ENCODE measurements at places on chromosomes 4 and X.

GRCh38 chr4:116512552-116512951, 572.8 kb downstream of the TRAM1L1 start:
- DNase-seq = no peak

DNA sequence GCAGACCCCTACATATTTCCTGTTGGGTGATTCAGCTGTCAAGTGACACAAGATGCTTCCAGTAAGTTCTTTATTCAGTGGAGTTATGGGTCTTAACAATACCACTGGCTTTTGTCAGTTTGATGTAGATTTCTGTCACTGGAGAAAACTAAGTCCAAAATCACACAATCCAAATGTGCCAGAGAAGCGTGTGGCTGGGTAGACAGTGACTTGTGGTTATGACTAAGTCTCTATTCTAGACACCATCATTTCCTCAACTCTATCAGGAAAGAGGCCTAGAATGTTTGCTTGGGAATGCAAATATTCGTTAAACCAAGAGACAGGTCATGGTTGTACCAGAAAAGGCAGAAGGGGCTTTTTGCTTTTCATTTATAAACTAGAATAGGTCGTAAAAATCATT, 54.4 kb upstream of the HS3ST1 start:
- DNase-seq = no peak

GRCh38 chrX:24204331-24204730, 54.8 kb downstream of the ZFX start:
- DNase-seq = no peak

DNA sequence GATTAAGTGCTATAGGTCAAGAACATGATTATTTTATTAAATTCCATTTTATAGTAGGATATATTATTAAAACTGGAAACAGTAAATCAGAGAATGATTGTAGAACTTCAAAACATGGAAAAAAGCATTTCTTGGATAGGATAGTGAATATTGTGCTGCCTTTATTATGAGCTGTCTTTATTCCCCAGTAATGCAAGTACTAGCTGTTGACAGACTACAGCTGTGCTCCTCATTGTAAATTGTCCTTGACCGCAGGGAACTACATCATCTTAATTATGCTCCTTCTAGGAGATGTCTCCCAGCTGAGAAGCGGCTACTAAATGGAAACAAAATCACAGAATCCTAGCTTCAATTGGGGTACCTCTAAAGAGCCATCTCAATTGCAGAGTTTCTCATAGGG, 1457.2 kb upstream of the PCDH7 start:
- DNase-seq = no peak

- DNase-seq = no peak
Observed at GRCh38 chr4:26272654-26273615, 47.9 kb upstream of the RBPJ start.

DNA sequence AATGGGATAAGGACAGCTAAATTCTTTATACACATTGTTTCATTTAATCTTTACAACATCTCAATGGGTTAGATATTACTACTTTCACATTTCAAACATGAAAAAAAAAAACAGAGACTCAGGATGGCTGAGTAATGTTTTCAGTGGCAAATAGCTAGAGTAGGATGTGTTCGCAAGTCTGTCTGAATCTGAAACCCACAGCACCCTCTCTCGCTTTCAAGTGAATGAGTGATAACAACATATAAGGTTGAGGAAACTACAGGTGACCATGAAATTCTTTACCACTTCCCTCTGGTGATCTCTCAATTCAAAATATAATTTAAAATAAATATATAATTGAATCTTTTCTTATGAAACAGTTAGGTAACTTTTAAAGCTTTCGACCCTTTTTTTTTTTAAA, 162.6 kb downstream of the PRR32 start:
- no peak for DNase-seq

DNA sequence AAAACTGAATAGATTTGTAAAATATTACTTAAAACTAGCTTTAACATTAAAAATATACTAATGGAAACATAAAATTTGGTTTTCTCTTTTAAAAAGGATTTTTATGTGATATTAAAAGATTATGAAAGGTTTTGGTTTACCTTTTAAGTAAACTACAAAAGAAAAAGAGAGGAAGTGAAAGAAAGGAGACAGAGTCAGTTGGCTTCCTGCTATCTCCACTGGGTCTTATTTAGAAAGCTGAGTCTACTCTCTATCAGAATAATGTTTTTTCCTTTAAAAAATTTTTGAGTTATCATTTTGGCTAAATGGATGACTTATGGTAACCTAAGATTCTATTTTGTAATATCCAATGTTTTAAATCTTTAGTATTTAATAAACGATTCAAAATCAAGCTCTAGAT, 21.6 kb upstream of the ATP8A1 start:
- DNase-seq = no peak

- DNase-seq = no peak
Observed at GRCh38 chr4:81468678-81469077, 3.0 kb downstream of the RASGEF1B start.

DNA sequence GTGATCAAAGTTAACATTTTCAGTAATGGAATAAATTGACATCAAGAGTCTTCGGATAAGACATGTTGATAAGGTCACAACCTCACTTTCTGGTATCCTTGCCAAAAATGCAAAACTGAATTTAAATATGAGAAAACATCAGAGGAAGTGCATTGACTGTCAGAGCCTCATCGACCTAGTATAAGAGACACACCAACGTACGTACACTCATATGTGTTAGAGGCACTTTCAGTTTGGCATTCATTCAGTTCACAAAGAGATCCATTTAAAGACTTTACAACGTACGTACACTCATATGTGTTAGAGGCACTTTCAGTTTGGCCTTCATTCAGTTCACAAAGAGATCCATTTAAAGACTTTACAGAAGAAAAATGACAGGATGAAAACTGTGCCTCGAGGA, 280.3 kb downstream of the INPP4B start:
- DNase-seq = no peak

- no peak for DNase-seq
Observed at GRCh38 chrX:145817331-145818185, at the start of gene SLITRK2. TSS of gene SLITRK2 (plus strand) at chrX:145817829. CDS start at chrX:145822426, 4,597 bp downstream.

DNA sequence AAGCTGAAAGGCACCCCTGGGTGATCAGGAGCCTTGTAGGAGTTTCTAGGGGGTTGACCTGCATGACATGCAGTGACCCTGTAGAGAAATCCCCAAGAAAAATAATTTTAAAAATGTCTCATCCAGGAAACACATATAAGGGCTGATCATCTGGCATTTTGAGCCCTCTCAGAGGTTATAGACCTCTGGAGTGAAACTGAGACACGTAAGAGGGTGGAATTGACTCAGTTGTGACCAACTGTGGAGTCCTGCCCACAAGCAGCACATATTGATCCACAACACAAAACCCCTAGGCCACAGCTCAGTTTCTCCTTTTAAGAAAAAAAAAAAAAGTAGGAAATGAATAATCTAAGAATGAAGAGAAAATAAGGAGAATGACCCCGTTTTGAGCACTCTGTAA, 32.5 kb upstream of the MTMR8 start:
- no peak for DNase-seq

- DNase-seq = no peak
Observed at GRCh38 chrX:132834109-132834508, 124.3 kb downstream of the HS6ST2 start.

DNA sequence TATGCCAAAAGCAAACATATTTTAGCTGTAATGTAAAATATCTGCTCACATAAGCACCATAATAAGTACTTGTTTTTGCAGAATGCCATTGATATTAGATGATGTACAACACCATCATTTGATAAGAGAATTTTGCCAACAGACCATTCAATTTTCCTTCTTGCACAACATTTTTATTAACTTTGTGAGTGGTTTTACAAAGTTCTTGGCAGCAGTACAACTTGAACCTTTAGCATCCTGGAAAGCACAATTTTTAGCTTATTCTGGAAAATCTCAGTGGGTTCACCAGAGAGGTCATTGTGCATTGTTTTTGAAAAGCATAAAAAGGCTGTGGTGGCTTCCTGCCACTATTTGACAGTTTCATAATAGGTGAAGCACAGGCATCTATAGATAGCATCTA, 26.4 kb upstream of the REPS2 start:
- no peak for DNase-seq
